ENCODE measurements at places on chromosomes 16 and 17.

DNA sequence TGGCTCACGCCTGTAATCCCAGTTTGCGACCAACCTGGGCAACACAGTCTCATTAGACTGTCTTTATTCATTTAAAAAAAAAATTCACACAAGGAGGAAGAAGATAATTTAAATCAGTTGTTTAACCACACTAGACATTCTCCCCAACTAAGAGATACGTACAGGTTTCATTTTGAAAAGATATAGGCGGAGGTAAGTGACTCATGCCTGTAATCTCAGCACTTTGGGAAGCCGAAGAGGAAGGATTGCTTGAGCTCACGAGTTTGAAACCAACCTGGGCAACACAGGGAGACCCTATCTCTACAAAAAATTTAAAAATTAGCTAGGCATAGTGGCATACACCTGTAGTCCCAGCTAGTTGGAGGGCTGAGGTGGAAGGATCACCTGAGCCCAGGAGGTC lies 5.3 kb downstream of the CMTM4 start:
- DNase-seq = no peak

- DNase-seq = no peak
Measured at GRCh38 chr16:79562166-79562823, 38.2 kb downstream of the MAF start.

DNA sequence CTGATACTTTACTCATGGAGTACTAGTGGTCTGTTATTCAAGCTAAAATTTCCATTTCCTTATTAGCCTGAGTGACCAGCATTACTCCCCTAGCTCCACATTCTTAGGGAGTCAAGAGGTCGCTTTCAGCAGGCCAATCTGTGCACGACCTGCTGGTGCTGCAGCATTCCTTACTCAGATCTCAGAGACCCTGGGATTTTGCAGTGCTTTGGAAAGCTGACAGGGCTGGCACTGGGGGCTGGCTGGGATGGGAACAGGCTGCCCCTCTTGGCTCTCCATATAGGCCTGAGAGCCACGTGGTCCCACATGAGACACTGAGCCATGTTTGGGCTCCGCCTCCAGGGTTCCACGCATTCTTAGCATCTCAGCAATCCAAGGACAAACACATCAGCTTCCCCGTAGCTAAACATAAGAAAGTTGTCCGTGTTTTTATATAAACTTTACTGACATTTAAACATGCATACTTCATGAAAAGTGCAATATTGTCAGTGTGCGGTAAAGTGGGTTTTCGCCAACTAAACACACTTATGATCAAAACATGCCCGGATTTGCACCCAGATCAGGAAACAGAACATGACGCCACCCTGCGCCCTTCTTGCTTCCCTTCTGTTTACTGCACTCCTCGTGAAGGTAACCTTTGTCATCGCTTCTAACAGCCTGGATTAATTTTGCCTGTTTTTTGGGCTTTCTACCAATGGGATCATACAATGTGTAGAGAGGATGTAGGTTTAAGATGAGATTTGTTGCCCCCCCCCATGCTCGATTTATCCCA lies 254.5 kb upstream of the CACNG5 start:
- DNase-seq = no peak

DNA sequence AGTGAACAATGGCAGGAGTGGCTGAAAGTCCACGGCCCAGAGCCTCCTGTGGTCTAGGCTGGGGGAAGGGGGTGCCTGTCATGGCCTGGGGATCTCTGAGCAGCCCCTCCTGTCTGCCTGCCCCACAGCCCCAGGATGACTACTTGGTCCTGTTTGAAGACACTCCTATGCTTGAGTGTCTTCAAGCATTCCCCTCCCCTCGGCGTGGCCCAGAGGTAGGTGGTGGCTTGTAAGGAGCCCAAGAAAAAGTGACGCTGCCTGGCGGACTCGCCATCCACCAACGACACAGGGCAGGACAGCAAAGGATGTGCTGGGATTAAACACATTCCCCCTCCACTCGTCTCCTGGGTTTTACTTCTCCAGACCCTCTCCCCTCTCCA lies 5.7 kb downstream of the SULT1A1 start:
- no peak for DNase-seq

All from caudate nucleus (tissue), 63 donors.